ENCODE measurements at places on chromosomes 5 and 9.
A peak's percentile ranks its signal among the peaks of the same experiment; 100 is the strongest.

DNA sequence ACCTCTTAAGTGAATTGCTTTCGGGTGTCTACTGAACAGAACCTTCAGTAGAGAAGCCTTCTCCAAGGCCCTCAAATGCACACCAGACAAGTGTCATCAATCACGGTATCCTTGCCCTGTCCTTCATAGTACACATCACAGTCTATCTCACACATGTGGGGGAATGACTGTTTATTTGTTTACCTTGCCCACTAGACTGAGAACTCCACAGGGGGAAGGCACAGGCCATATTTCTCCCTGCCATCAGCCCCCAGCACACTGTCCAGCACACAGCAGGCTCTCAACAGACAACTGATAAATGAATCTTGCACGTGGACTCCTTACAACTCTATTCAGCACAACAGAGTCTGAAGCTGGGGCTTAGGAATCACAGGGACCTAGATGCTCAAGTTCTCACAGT, 128.5 kb downstream of the MED27 start:
- no peak for DNase-seq

DNA sequence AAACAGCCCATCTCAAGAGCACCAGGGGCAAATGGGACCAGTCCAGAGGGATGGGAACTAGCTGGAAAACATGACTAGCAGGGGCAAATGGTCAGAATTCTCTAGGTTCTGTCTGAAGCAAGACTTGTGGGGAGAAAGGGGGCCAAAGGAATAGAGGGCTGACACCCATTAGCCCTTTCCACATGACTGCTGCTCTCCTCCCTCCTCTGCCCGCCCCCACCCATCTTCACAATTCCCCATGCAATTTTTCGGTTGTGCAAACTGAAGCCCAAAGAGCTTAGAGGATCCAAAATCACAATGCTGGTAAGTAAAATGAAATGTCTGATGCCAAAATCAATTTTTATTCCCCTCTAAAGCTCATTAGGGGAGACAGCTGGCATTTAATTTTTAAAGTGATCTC, 207.1 kb downstream of the DCP2 start:
- DNase-seq, result no peak

GRCh38 chr5:137753691-137754187, 424 bp downstream of the HNRNPA0 start:
- DNase-seq, result no peak

GRCh38 chr5:90982576-90982975, 400.5 kb downstream of the ARRDC3 start:
- peak; percentile 5 for DNase-seq

- DNase-seq, result no peak
These were observed 260.2 kb downstream of the ARHGAP26 start for GRCh38 chr5:143030349-143030748.

DNA sequence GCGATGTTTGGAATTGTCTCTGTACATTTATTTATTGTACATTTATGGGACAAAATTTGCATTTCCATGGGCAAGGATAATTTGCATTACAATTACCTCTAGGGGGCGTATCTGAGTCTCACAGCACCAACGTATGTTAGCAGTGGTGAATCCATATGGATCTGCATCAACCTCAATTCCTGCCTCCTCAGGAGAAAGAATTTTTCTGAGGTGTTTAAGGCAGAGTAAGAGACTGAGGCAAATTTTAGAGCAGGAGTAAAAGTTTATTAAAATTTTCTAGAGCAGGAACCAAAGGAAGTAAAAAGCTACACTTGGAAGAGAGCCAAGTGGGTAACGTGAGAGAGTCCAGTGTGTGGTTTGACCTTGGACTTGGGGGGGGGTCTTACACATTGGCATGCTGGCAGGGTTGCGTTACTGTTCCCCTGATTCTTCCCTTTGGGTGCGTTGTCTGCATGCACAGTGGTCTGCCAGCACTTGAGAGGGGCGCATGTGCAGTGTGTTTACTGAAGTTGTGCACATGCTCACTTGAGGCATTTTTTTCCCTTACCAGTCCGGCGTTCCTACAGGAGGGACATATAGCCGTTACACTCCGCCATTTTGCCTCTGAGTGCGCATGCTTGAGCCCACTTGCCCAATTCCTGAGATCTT, 21.0 kb upstream of the RAB14 start:
- peak; percentile 72 for DNase-seq

Measured in NB4 (cell line).